ENCODE measurements at places on chromosomes 3 and 15.

DNA sequence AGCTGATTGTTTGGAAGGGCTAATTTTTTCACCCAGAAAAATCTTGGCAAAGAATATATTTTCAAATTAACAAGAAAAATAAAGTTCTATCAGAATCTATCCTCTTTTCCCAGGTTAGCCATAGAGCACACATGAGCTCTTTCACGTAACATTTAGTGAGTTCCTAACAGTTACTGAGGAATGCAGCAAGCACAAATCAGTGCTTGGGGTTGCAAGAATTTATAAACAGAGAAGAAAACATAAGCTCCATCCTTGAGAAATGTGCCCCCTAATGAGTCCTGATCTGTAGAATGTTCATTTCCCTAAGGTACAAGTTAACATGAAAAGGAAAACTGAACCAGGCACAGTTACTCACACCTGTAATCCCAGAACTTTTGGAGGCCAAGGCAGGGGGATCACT, 13.9 kb downstream of the EOGT start:
- no peak for DNase-seq

DNA sequence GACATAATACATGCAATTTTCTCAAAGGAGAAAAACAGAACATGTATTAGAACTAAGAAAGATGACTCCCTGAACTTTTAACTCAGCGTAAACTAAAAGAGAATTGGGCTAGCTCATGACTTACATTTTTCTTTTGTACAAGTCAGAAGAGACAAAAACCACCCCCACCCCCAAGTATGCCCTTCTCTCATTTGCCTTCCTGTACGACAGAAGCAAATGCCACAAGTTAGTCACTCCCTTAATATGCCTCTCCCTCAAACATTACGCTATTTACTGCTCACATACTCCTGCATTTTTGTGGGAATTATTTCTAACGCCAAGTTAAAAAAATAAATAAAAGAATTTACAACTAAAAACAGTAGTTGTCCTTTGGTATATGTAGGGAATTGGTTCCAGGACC, 22.0 kb downstream of the CPEB1 start:
- DNase-seq, result no peak

GRCh38 chr15:44719293-44719999, 8.1 kb downstream of the B2M start:
- no peak for DNase-seq

GRCh38 chr3:50630877-50631276, 13.9 kb downstream of the MAPKAPK3 start:
- DNase-seq, result no peak

DNA sequence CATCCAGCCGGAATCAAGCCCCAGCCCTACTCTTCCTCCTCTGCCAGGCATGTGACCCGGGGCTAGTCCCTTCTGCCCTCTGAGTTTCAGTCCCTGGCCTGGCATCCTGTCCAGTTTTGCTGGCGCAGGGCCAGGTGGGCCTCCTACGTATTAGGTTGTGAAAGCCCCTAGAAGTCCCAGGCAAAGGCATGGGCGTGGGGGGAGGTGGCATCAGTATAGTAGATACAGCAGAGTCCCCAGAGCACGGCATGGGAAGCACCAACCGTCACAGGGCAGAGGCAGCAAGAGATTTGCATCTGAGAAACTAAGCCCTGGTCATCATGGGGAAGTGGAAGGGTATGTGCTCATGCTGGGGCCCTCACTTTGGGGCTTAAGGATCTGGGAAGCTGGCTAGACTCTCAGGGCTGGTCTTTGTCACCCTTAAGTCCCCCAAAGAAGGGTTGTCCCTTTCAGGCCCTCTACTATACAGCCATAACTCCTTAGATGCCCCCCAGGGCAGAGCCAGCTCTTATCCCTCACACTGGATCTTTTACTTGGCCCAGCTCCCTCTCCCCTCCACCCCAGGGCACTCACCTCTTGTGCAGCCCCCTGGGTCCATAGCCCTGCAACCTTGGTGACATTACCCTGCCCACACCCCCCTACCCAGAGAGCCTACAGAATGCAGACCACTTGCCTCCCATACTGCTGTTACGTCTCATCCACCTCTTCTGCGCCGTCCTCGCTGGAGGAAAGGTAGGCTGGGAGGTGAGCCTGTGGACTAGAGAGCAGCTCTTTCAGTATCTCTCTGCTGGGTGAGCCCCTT, 11.3 kb downstream of the NBEAL2 start:
- DNase-seq, result no peak

- no peak for DNase-seq
Measured at GRCh38 chr3:53597136-53597915, 102.9 kb downstream of the CACNA1D start.

GRCh38 chr15:80550219-80550907, 144.7 kb upstream of the ABHD17C start:
- DNase-seq, result no peak

GRCh38 chr15:98734466-98735199, 86.3 kb downstream of the IGF1R start:
- DNase-seq, result no peak

DNA sequence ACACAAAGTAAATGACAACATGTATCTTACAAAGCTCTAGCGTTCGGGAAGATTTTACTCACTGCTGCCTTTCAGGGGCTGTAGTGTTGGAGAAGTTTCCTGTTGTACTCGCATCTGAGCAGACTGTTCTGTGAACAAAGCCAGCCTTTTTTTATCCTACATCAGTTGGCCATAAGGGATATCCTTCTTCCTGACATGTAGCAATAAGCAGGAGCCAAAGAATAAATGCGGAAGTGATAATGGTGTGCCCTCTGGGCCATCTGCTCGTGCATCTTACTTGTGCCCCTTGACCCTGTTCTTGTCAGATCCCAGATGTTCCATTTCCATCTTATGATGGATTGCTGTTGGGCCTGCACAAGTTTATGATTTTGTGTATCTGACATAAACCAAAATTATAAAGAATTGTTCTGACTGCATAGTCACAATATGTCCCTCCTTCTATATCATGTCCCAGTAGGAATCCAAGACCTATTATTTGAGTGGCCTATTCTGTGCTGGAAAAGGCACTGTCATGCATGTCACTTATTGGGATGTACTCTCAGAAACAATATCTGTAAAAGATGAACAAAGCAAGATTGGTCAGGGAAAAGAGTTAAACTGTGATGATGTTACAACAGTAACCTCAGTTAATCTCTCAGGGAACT, 631.3 kb downstream of the NSUN3 start:
- DNase-seq, result no peak

DNA sequence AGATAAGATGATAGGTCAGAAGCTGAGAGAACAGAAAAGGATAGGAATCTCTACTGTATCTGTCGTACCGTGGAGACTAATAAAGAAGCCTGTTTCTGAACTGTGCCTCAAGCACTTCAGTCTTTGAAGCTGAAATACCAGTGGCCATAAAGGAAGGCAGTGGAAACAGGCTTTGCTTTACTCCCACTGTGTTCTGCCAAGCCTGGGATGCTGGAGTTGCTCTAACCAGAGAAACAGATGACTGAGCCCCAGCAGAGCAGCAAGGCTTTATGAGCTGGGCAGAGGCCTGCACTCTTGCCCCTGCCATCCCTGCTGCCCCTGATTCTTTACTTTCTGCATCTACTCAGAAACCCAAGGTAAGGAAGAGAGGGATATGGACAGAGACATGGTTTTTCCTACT, 89.4 kb downstream of the PDE8A start:
- no peak for DNase-seq

DNA sequence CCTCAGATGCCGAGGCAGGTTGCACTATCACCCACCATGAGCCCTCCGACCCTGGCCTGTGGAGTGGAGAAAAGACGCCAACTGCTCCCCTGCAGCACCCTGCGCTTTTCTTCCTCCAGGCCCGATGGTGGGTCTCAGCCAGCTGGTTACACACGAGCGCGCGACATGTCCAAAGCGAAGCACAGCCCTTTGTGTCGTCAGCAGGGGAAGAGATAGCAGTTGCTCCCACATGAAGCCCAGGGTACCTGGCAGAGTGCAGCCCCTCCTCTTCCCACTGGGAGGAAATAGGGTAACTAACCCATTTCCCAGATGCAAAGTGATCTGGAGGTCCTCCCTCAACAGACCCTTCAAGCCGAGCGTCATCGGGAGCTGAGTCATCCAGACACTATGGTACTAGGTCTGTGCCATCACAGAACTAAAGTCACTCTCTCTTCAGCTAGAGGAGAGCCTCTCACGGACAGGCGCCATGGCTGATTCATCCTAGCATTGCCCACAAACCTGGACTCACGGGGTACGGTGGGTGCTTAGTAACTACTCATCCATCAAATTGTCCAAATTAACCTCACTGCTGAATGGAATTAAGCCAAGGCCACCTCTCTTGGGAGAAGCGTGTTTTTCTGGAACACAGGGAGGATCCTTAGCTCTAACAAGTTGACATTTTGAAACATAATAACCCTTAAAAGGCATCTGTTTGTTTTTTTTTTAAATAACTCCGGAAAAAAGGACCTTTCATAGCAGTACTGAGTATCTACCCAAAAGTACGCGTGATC, 45.2 kb upstream of the BDH1 start:
- no peak for DNase-seq

- DNase-seq, result no peak
Measured at GRCh38 chr3:85533586-85533985, 574.8 kb downstream of the CADM2 start.

- DNase-seq, result no peak
Measured at GRCh38 chr15:60390871-60391501, 6.8 kb downstream of the ANXA2 start.

- no peak for DNase-seq
Measured at GRCh38 chr3:27985369-27986035, 255.9 kb upstream of the CMC1 start.

Measured in activated CD8-positive, alpha-beta memory T cell treated with anti-CD3 and anti-CD28 coated beads for 1 hour (primary cell).